ENCODE measurements at places on chromosomes 12 and 14.

DNA sequence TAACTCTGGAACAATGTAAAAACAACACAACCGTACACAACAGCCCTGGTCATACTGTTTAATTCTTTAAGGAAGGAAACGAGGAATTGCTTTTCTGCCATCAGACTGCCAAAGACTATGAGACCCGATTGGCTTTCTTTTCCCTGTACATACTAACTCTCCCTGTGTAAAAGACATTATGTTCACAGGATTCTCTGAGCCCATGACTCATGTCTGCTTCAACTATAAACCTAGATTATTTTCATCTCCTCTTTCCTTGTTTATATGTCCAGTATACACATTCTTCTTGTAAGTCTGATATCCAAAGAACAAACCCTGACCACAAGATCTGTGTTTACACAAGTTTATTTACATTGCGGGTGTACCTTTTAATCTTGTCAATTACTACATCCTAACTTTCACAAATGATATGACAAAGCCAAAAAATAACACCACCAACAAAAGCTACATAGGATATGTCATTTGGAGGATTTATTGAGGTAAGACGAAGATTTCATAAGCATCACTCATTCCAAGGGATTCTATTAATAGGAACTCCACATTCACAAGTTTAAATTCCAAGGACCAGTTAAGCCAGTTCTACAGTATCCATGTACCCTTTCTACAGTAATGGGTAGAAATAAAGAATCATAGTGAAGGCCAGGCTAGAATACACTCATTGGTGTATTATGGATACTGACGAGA, 67.3 kb downstream of the STXBP6 start:
- H3K4me1 ChIP-seq = peaks cover 14% of the 10 kb centered on the region
- no peak for DNase-seq

DNA sequence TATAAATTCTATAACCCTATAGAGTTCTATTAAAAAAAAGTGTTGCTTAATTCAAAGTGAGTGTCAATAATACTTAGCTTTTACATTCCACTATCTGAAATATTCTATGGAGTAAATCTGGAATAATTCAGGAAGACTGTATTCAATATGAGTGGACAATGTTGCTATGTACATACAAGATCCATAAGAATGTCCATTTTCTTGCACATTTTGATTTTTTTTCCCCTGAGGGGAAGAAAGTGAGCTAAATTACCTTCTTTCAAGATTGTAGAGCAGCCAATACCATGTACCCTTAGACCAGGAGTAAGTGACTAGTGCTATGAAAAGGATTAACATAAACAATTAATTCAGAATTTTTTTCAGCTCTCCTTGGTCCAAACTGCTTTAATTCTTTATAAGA, 25.4 kb downstream of the EXOC5 start:
- no peaks in the 10 kb centered on the region for H3K27me3 ChIP-seq
- no peak overlapping the region for H3K4me3 ChIP-seq
- no peak for DNase-seq
- no peaks in the 10 kb centered on the region for H3K36me3 ChIP-seq

- no peaks in the 10 kb centered on the region for H3K4me1 ChIP-seq
- H3K36me3 ChIP-seq = no peaks in the 10 kb centered on the region
- no peaks in the 10 kb centered on the region for H3K27me3 ChIP-seq
- H3K4me3 ChIP-seq = no peak overlapping the region
- H3K27ac ChIP-seq = no peak overlapping the region
Measured at GRCh38 chr14:61065656-61066055, 84.6 kb downstream of the SLC38A6 start.

GRCh38 chr12:101608301-101609133, 13.7 kb downstream of the MYBPC1 start:
- DNase-seq = no peak
- no peak overlapping the region for H3K4me3 ChIP-seq
- no peaks in the 10 kb centered on the region for H3K27me3 ChIP-seq
- no peaks in the 10 kb centered on the region for H3K36me3 ChIP-seq

GRCh38 chr12:30965613-30965985, 39.1 kb downstream of the TSPAN11 start:
- H3K36me3 ChIP-seq = no peaks in the 10 kb centered on the region
- no peak for DNase-seq
- no peak overlapping the region for H3K4me3 ChIP-seq
- H3K27ac ChIP-seq = no peak overlapping the region

DNA sequence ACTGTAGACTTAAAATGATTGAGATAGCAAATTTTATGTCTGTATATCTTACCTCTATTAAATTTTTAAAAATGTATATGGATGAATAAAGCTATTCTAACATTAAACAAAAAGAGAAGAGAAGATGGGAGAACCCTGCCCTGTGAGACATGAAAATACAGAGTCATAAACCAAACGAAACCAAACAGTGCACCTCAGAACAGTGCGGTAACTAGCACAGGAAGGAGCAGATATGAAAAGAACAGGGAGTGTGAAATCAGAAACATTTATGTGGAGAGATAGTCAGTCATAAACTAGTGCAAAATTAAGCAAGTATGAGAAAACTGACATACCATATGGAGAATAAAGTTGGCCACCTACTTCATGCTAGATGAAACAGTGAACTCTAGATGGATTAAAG, 135.1 kb downstream of the ERC1 start:
- H3K4me1 ChIP-seq = no peaks in the 10 kb centered on the region
- no peak for DNase-seq
- no peaks in the 10 kb centered on the region for H3K27me3 ChIP-seq
- H3K27ac ChIP-seq = no peak overlapping the region
- no peak overlapping the region for H3K4me3 ChIP-seq

- DNase-seq = no peak
- no peak overlapping the region for H3K4me3 ChIP-seq
- H3K4me1 ChIP-seq = no peaks in the 10 kb centered on the region
- H3K27ac ChIP-seq = no peak overlapping the region
Measured at GRCh38 chr14:94636744-94637412, 24.7 kb downstream of the SERPINA3 start.

DNA sequence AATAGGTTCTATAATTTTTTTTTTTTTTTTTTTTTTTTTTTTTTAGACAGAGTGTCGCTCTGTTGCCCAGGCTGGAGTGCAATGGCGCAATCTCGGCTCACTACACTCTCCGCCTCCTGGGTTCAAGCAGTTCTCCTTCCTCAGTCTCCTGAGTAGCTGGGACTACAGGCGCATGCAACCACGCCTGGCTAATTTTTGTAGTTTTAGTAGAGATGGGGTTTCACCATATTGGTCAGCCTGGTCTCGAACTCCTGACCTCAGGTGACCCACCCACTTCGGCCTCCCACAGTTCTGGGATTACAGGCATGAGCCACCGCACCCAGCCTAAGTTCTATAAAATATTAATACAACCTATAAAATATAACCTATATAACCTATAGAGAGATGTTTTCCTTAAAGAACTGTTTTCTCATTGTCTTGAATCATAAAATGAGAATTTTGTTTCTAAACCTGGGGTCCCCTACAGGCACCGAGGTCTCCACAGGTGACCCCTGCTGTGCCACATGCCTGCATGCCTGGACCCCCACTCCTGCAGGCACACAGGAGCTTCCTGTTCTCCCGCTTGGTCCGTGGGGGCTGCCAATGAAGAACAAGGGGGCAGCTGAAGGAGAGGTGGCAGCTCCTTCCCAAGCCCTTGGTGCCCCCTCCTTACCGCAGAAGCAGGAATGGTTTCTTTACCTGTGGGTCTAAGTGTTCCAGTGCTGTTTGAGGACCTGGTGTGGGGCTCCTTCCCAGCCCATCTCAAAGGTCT, 70.9 kb upstream of the ZFP36L1 start:
- no peaks in the 10 kb centered on the region for H3K27me3 ChIP-seq
- H3K4me3 ChIP-seq = no peak overlapping the region
- H3K36me3 ChIP-seq = no peaks in the 10 kb centered on the region

DNA sequence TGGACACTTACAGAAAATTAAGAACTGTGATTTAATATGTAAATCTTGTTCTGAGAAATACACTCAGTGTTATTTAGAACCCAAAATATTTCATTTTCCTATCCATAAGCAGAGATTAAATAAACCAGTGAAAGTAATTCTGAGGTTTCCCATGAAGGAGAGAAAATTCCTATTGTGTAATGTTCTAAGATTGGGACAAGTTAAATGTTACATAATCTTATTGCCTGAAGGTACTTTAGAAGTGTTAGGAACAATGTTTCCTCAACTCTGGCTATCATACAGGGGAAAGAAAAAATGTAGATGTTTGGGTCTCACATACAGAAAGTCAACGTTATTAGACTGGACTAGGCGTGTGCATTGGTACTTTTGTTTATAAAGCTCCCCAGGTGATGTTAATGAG, 281.9 kb upstream of the SYT10 start:
- H3K4me1 ChIP-seq = no peaks in the 10 kb centered on the region
- DNase-seq = no peak
- no peaks in the 10 kb centered on the region for H3K36me3 ChIP-seq

- H3K4me1 ChIP-seq = no peaks in the 10 kb centered on the region
- no peak overlapping the region for H3K27ac ChIP-seq
- no peaks in the 10 kb centered on the region for H3K36me3 ChIP-seq
- no peaks in the 10 kb centered on the region for H3K27me3 ChIP-seq
- H3K4me3 ChIP-seq = no peak overlapping the region
- DNase-seq = no peak
Measured at GRCh38 chr12:16358878-16359277, 11.4 kb downstream of the MGST1 start.

All from vagina (tissue), 2 donors.